ENCODE measurements at places on chromosomes 1 and 21.

DNA sequence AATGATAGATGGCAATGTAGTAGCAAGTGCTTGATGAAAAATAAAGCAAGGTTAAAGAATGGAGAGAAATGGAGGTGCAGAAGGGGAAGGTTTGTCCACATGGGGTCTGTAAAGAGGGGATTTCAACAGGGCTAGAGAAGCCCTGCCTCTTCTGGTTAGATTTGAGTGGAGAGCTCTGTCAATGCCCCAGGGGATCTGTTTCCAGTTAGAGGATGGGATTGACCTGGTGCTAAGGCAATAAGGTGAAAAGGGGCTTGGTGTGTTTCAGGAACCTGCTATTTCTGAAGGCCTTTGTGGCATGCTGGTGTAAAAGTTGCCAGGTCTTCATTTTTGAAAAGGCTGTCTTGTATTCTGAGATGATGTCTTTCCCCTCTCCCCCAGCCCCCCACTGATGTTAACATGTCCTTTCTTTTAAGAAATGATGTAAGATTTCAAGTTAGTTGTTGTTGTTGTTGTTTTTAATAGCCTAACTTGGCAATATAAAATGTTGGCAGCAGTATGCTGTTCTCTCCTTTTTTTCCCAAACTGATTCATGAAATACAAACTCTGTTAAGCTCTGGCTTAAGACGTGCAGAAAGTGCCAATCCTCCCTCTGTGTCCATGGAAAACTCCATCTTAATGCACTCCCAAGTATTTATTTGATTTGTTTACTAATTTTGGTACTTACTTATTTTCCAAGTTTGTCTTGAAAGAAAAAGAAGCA is 370.3 kb upstream of the ADGRL2 start:
- DNase-seq = no peak

GRCh38 chr1:91872000-91872399 is 14.0 kb downstream of the TGFBR3 start:
- DNase-seq = no peak

GRCh38 chr1:207605444-207606361 is 39.2 kb upstream of the CR1L start:
- DNase-seq = no peak

- peak; percentile 24 for DNase-seq
These were observed 135.5 kb downstream of the RERE start for GRCh38 chr1:8681911-8682310.

DNA sequence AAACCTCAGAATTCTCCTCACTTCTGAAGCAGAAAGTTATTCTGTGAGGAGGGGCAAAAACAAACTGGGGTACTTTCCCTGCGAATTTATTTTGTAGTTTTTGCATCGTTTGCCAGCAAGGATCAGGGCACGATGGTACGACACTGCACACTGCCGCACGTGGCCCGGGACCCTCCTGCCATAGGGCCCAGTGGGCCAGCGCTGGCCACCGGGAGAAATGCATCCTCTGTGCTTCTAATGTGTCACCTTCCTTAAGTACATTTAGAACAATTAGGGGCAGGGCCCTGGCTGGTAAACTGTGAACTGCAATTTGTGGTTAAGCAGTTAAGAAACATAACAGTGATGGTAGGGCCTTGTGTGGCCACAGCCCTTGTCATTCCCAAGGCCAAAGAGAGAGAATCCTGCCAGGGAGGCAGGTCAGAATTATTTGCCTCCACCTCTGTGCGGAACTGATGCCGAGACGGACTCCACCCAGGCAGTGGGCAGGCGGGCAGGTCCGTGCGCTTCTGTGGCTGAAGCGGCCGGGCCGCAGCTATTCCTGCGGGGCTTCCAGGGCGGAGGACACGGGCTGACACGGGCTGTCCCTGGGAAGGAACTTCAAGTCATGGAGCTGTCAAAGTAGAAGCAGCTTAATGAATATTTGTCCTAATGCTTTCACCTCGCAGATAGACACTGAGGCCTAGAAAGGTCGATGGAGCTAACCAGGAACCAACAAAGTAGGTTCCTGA is 12.5 kb downstream of the GPR137B start:
- DNase-seq = no peak

DNA sequence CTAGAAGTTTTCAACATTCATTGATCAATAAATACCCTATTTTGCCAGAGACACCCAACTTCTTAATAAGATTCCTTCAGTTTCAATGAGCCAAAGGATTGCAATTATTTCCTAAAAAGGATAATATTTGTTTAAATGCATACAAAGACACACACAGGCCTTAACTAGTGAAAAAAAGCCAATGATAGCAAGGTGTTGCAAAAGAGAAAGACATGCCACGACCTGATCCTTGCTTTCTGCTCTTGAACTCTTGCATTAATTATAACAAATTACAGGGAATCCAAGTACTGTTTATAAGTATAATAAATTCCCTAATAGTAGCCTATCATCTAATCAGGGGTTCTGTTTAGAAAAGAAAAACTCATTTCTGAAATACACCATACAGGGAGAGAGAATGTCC is 131.1 kb downstream of the PTPN14 start:
- DNase-seq = no peak

DNA sequence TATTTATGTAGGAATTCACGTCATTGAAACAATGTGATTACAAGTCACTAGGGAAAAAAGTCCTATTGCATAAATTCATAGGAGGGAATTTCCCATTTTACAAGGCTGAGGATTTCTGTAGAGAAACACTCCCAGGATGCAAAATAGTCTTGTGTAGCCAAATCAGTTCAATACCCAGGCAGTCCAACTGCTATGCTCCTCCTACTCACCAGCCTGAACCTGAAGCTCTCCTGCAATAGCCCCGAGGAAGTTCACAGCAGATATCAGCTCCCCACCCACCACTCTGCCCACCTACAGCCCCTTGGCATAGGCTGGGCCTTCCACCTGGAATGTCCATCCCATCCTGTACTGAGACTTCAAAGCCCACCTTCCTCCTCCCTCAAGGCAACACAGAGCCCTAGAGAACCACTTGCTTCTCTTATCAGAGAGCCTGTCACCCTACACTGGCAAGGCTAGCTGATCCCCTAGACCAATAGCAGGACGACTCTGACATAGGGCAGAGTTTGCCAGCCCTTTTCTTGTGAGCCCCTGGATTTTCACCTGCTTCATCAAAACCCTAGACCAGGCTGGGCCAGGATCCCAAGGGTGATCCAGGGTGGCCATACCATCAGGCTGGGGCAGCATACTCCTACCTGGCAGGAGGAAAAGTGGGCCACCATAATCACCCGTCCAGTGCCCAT is 1.5 kb downstream of the LSS start:
- no peak for DNase-seq

DNA sequence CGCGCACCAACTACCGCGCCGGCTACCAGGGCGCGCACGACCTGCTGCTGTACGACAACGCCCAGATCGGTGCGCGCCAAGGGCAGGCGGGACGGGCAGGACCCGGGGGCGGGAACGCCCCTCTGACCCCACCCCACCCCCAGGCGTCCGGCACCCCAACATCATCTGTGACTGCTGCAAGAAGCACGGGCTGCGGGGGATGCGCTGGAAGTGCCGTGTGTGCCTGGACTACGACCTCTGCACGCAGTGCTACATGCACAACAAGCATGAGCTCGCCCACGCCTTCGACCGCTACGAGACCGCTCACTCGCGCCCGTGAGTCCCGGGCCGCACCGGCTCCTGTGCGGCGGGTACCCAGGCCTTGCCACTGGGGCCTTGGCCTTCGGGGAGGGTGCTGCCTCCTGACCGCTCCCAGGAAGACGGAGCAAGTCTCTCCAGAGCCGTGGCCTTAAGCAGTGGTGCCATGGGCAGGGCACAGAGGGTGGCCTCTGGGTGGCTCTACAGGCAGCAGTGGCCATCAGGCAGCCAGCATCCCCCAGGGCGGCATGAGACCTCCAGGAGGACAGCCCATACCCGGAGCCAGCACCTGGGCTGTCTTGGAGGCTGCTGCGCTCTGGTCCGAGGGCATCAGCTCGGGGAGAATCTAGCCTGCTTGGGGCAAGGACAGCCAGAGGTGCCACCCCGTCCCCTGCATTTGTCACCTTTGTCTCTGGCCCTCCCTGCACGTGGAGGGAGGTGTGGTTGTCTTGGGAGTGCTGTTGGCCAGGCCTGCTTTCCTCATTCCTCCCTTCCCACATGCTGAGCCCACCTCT is 8.1 kb upstream of the MMP23B start:
- no peak for DNase-seq

GRCh38 chr1:169802888-169803287 is 8.2 kb upstream of the METTL18 start:
- no peak for DNase-seq

- no peak for DNase-seq
These were observed 19.4 kb upstream of the EPHB2 start for GRCh38 chr1:22691031-22691753.

GRCh38 chr1:30023339-30024022 is 699.9 kb downstream of the MATN1 start:
- DNase-seq = no peak

GRCh38 chr1:214219902-214220301 is 61.1 kb upstream of the SMYD2 start:
- DNase-seq = no peak

GRCh38 chr1:92820551-92820950 is 11.3 kb upstream of the RPL5 start:
- no peak for DNase-seq

- DNase-seq = no peak
These were observed 29.7 kb downstream of the CTH start for GRCh38 chr1:70440642-70441391.

GRCh38 chr1:11671205-11671543 is 7.2 kb downstream of the FBXO6 start:
- no peak for DNase-seq

DNA sequence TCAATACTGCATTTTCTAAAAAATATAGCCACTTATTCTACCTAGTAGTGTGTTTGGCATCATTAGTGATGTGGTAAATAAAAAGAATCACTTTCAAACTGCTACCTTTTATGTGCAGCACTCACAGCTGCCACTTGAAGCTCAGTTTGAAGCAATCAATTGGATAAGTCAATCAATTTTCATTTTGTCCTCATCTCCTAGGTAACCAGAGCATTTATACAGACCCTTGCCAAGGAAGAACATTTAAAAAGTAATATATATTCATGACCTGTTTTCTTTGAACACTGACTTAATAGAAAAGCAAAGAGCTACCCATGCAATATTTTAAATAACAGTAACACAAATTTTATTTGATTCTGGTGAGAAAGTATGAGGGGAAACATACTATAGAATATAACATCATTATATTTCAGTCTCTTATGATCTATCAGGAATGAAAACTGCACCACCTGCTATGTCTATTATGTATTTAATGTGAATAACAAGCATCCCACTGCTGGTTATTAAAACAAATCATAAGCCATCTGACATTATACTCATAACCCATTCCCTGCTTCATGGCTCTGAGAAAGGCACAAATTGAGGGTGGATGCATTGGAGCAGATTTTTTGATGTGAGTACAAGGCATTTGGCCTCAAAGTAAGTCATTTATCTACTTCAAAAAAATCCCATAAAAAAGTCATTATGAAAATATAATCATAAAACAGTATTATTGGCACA is 168.4 kb upstream of the C21orf91 start:
- DNase-seq = peak; percentile 93

DNA sequence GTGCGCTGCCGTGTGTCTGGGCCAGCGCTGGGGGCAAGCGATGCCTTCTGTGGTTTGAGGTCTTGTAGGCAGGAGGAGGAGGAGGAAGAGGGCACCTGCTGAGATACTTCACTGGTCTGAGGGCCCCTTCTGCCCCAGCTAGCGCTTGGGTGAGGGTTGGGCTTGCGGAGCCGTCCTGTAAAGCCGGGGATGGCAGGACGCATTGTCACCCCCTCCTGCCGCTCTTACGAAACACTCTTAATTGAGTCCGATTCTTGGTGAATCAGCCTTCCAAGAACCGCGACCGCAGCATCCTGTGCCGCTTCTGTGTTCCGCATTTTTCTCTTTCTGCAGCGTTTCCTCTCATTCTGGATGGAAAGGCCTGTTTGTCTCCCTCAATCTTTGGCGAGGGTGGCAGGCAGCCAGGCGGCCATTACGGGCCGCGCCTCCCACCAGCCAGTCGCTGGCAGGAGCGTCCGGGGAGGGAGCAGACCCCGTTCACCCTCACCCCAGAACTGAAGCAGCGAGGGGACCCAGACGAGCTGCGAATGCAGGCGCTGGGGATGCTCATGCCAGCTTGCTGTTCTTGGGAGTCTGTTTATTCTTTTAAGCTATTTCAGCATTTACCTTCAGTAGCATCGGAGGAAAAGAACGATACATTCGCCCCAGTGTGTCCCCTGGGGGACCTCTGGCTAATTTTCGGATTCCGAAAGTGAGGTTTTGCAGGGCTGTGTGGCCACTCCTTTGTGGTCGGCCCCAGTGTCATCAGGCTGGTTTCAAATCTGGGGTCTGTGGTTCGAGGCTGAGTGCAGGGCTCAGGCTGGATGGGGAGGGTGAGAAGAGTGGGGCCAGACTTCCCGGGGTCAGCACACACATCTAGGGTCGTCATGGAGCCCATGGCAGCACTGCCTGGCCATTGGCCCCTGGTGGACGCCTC is 62.7 kb downstream of the SKI start:
- no peak for DNase-seq

DNA sequence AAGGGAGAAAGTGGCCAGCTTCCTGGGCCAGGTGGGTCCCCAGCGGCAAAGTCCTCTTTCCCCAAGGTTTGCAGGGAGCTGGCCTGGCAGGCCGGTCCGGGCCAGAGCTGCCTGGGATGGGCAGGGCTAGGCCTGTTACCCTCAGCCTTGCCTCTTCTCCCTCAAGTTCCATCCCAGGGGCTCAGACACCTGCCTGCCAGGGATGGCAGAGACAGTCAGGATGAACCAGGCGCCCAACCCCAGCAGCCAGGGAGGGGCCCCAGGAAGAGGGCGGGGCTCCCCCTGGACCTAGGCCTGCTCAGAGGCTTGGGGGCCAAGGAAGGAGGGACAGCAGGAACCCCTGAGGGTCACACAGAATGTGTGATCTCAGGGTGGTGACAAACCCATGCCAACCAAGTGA is 120.6 kb downstream of the CASZ1 start:
- DNase-seq = no peak

- no peak for DNase-seq
These were observed 6.5 kb upstream of the CCDC27 start for GRCh38 chr1:3745590-3746381.

DNA sequence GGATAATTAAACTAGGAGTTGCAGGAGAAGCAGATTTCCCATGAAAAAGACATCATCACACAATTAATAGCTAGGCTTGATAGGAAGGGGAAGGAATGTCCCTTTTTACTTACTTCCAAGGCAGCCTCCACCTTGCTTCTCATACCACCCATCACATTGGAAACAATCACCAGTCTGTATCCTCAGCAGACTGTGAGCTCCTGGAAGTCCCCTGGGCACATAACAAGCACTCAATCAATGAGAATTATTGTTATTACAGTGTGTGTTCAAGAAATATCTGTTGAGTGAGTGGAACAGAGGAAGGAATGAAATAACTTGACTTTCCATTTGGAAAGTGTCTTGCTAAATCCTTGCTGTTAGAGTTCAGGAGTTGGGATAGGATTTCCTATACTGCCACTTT is 36.2 kb downstream of the HIVEP3 start:
- DNase-seq = no peak

DNA sequence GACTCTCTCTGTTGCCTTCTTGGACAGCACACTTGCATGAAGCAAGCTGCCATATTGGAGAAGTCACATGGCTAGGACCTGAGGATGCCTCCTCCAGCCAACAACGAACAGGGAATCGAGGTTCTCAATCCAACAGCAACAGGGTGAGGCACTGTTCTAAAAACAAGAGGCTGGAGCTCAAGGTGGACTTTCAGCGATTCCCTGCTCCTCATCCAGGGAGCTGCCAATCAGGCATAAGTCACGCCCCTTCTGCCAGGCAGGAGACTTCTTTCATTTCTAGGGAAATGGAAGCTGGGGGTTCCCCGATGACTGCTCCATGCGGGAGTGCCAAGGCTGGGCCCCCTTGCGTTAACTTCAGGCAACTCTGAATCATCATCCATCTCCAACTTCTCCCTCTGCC is 22.7 kb upstream of the IFNAR1 start:
- no peak for DNase-seq
